ENCODE measurements at places on chromosomes 1 and 21. TPM values are rescaled to one million over a fixed set of nuclear protein-coding genes. Genes with fewer than 3 reads are reported as not detected.

- DNase-seq, result no peak
- H3K27me3 ChIP-seq, result no peaks in the 10 kb centered on the region
- H3K27ac ChIP-seq, result peak overlapping the region; percentile 33
Observed at GRCh38 chr1:184156521-184157393, 105.2 kb downstream of the TSEN15 start.

- H3K4me1 ChIP-seq, result no peaks in the 10 kb centered on the region
- DNase-seq, result no peak
- no peaks in the 10 kb centered on the region for H3K36me3 ChIP-seq
- H3K27me3 ChIP-seq, result no peaks in the 10 kb centered on the region
- no peak overlapping the region for H3K27ac ChIP-seq
Observed at GRCh38 chr1:79554688-79555087, 548.2 kb upstream of the ADGRL4 start.

The GJA8 gene
- not detected for total RNA-seq

The TDRD5 gene
- total RNA-seq, result not detected

DNA sequence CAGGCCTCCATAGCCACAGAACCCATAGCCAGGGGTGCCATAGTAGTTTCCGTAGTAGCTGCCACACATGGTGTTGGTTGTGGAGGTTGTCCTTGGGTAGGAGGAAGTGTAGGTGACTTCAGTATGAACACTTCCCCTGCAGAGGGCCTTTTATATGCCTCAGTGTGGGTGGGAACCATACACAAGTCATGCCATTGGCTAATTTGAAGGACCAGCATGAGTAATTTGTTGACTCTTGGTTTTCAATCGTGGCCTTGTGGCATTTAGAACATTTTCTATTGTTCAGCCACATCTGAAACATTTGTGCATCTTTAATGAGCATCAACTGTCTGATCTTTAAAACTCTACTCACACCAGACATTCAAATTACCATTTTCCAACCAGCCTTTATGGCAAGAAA is at the start of gene KRTAP6-1:
Gene KRTAP6-1, minus strand, starts transcription at position 95 of the 400 bp plus-strand sequence. Its CDS starts 26 bp downstream, at position 69.
- H3K36me3 ChIP-seq, result no peaks in the 10 kb centered on the region
- no peak for DNase-seq
- H3K27me3 ChIP-seq, result no peaks in the 10 kb centered on the region
- no peak within 1 kb of the TSS for H3K4me3 ChIP-seq

The CENPF gene
- total RNA-seq, result 26.5 TPM

DNA sequence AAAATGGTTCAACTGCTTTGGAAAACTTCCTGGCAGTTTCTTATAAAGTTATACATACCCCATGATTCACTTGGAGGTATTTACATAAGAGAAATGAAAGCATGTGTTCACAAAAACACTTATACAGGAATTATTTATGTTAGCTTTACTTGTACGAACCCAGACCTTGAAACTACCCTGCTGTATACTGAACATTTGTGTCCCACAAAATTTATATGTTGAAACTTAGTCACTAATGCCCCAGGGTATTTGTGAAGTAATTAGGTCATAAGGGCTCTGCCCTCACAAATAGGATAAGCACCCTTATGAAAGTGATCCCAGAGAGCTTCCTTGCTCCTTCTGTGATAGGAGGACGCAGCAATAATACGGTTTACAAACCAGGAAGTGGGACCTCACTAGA is 42.7 kb upstream of the B3GALT2 start:
- no peaks in the 10 kb centered on the region for H3K27me3 ChIP-seq
- H3K4me3 ChIP-seq, result no peak overlapping the region
- peaks cover 32% of the 10 kb centered on the region for H3K36me3 ChIP-seq
- DNase-seq, result no peak
- peak overlapping the region; percentile 79 for H3K27ac ChIP-seq

Measured in osteocyte (in vitro differentiated cells).